ENCODE measurements at places on chromosomes 2 and 18. TPM values are rescaled to one million over a fixed set of nuclear protein-coding genes. Genes with fewer than 3 reads are reported as not detected.

GRCh38 chr2:181949047-181949446 is 36.6 kb upstream of the PPP1R1C start:
- DNase-seq, result no peak

DNA sequence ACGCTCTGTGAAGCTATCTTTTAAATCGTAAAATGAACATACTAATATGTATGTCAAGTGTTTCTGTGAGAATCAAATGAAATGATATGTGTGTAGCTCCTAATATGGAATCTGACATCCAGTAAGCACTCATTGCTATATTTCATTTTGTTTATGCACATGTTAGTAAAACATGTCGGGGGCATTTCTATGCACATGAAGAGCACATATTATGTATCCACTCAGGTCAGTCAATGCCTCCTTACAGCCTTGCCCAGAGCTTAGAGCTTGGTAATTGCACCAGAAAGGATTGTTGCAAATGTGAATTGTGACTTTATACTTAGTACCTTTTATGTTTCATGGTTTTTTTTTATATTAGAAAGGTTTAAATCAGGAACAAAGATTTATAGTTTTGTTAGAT is 463.7 kb upstream of the HNMT start:
- DNase-seq, result no peak

DNA sequence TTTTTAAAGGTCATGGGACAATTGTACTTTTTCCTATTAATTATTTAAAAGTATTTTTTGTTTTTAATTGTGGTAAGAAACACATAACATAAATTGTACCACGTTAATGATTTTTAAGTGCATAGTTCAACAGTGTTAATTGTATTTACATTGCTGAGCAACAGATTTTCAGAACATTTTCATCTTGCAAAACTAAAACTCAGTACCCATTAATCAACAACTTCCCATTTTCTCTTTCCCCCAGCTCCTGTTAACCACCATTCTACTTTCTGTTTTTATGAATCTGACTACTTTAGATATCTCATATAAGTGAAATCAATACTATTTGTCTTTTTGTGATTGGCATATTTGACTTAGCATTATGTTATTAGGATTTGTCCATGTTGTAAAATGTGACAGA is 483.9 kb upstream of the ZNF804A start:
- DNase-seq, result no peak

GRCh38 chr2:221415789-221416188 is 156.3 kb downstream of the EPHA4 start:
- DNase-seq, result no peak

Gene CFAP65
- total RNA-seq, result not detected

Gene USP14
- total RNA-seq, result 43.6 TPM

- no peak for DNase-seq
Measured at GRCh38 chr2:42639340-42640077, 71.1 kb downstream of the MTA3 start.

Gene TCF23
- total RNA-seq, result not detected

Gene CFLAR
- 222 TPM for total RNA-seq

DNA sequence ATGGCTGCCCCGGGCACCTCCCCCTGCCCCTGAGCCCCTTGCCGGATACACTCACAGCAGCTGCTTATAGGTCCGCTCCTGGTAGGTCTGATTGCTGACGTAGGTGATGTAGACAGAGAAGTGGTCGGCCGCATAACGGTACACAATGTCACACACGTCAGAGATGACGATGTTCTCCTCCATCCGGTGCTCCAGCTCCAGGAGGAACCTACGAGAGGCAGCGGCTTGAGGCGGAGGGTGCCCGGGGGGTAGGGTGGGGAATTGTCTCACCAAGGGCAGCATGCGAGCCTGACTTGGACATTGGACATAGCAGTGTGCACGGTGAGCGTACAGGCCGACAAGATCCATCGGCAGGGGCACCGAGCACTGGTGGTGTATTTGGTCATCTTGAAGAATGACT is 22.8 kb downstream of the SNORC start:
- DNase-seq, result no peak

Gene IFIH1
- total RNA-seq, result 30.1 TPM

GRCh38 chr18:42067518-42067917 is 112.5 kb downstream of the PIK3C3 start:
- DNase-seq, result no peak

DNA sequence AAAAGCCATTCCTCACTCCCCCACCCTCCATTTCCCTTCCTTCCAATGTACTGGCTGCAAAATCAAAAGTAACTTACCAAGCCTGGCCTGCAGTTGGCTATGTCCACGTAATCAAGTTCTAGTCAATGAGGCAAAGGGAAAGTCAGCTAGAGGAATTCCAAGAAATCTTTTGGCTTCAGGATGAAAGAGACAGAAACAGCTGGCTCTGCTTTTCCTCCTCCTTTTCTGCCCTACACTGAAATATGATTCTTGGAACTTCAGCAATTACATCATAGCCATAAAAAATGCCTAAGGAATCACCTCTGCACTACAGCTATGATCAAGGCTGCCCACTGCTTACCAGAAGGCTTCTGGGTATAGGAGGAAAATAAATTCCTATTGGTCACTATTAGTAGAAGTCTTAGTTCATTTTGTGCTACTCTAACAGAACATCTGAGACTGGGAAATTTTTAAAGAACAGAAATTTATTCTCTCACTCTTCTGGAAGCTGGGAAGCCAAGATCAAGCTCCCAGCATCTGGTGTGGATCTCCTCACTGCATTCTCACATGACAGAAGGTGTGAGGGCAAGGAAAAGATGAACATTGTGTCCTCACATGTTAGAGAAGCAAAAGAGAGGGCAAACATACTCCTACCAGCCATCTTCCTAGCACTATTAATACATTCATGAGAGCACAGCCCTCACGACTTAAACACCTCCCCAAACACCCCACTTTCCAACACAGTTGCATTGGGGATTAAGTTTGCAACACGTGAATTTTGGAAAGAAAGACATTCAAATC is 219.9 kb downstream of the TMX3 start:
- no peak for DNase-seq

DNA sequence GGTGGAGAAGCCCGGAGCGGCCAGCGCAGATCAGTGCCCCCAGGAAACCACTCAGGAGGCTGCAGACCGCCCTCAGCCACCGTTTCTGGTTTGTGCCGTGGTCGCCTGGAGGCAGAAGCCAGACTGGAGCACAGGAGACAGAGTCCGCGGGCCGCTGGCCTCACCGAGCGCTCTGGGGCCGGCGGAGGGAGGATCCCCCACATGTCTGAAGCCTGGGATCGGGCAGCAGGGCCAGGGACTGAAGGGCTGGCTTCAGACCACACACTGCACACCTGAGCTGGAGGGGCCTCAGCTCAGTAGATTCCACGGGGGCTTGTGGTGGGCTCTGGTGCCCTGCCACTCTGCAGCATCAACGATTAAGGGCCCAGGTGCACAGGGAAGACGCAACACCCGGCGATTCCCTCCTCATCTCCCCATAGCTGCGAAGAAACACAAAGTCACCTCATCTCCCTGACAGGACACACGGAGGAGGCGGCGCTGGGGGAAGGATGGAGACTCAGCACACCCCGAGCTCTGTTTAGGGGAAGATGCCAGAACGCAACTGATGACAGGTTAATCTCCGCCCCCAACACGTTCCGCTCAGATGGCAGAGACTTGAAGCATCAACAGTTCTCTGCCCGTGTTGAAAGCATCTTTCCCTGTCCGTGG is 408.1 kb downstream of the GALR1 start:
- DNase-seq, result no peak

DNA sequence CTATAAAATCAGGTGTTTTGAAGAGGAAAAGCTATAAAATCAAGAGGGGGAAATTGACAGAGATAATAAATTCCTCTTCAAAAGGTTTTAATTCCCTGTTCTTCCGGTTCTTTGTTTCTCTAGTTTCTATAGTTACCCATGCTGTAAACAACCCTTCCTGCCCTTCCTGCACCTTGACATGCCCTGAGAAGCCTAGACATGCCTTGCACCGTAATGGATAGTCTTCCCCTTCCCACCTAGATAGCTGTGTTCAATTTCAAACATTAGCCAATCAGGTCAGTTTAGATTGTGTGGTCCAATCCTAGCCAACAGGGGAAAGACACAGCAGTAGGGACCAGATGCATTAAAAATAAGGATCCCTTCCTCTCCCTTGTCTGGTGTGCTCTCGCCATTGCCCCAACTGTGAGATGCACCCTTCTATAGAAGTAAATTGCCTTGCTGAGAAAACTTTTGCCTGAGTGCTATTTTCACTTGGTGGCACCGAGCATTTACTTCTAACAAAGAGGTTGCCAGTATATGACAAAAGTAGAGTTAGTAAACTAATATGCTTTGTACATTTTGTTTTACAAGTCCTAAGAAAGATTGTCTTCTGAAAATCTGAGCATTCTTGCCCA is 27.1 kb downstream of the SULT1C4 start:
- no peak for DNase-seq

DNA sequence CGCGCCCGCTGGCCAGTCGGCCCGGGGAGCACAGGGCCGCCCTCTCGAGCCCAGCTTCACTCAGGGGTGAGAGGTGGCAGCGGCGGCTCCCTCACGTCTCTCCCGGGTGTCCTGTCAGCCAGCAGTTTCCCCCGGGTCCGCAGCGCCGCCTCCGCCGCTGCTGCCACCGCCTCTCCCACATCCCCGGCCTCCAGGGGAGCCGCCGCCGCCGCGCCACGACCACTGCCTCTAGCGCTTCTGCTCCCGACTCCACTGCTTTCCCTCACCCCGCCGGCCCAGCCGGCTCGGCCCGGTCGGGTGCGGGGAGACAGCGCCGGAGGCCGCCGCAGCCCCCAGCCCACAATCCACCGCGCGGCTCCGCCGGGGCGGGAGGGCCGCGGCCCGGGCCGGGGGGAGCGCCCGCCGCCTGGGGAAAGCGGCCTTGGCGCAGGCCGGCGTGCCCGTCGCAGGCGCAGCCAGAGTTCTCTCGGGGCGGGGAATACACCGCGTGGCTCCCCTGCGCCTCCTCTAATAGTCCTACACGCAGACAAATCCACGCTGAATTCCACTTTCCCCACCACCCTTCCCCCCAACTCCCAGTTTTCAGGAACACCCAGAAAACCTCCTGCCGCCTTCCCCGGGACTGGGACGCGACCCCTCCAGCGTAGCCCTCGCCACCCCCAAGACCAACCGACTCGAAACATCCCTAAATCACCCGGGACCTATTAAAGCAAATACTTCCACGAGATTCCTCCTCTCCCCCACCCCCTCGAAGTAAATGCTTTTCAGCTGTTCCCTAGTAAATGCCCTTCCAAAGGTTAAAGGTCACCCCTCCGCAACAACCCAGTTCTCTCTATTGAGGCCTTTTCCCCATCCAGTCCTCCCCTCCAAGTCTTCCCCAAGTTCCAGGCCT is at the start of gene VPS54:
Gene VPS54 (minus strand): TSS at position 346 of the 892 bp plus-strand sequence. CDS start 35,429 bp downstream, outside the sequence.
- peak; percentile 63 for DNase-seq

- DNase-seq, result peak; percentile 62
Measured at GRCh38 chr2:96913398-96914202, 43.7 kb upstream of the SEMA4C start.

- DNase-seq, result no peak
Measured at GRCh38 chr2:193774166-193774565, 1579.4 kb upstream of the TMEFF2 start.

DNA sequence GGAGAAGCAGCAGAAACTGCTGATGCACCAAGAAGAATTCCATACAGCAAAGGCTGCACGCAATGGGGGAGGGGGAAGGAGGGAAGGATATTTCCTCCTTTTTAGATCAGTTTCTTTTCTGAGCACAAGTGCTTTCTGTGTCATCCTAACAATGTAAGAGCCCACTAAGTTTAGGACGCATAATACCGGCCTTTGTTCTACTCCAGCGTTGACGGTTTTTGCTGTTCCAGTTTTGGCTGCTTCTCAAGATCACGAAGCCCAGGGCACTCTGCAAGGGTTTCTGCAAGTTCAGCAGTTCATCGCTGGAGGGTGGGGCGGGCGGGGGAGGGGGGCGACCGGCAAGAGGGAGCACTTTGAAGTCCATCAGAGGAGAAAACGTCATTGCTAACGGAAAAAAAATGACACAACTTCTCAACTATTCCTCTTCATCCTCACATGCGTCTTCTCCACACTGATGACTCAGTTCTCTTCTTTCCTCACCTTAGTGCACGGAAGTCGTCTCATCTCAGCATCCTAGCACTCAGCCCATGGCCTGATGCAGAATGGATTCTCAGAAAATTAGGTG is 8.7 kb downstream of the FAM178B start:
- DNase-seq, result peak; percentile 21

DNA sequence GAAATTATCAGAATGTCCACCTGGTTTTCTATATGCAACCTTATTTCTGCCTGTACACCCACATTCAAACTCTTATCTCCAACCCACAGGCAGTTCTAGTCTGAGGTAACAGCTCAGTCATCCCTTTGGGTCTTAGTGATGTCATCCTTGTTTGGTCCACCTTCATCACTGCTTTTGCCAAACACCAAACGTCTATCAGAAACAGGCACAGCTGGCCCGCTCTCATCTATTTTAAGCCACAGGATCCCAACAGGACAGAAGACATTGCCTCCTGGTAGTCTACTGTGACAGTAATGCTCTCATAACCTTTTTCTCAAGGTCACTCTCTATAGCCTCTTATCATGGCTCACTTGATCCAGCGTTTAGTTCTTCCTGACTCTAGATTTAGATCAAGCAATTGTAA is 99.0 kb upstream of the CHAC2 start:
- DNase-seq, result no peak

DNA sequence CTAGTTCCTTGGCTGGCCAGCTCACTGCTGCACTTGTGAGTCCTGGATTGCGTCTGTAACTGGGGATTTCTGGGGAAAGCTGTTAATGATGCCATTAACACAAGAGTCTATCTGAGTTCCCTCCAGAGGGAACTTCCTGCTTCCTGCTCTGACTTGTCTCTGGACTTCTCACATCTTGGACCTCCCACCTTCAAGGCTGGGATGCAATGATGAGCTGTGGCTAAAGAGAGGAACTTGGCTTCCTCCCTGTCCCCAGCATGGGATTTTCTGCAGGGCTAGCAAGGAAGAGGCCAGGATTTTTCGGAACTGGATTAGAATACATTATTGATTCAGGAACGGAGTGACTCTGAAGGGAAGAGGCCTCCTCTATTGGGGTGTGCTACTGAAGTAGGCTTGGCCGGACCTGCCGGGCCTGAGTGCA is 155.5 kb downstream of the CLIP4 start:
- DNase-seq, result no peak

Gene SCYGR6
- not detected for total RNA-seq

Gene CRYBA2
- total RNA-seq, result not detected

GRCh38 chr2:170243118-170243837 is 65.3 kb downstream of the MYO3B start:
- no peak for DNase-seq

DNA sequence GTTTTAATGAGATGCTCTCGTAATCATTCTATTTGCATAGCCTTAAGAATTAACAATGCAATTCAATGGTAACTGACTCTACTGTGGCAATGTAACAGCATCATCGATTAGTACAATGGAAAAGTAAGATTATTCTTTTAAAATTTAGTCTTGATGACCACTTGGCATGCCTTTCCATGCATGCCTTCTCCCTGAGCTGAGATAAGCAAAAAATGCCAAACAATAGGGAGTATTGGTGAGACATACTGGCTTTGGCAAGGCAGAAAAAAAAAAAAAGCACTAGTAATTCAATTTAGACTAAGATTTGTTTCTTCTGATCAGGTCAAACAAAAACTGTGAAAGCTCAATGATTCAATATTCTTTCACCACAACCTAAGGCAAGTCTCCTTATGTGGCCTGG is 110.8 kb upstream of the TRIB2 start:
- DNase-seq, result no peak

GRCh38 chr2:224630659-224631550 is 45.7 kb upstream of the CUL3 start:
- DNase-seq, result no peak

Measured in CD4-positive, alpha-beta memory T cell (primary cell).